ENCODE measurements at places on chromosomes 16 and 17. TPM values are rescaled to one million over a fixed set of nuclear protein-coding genes. Genes with fewer than 3 reads are reported as not detected.

The ASIC2 gene
- not detected for total RNA-seq

The SLC5A11 gene
- total RNA-seq = not detected

The SMIM36 gene
- total RNA-seq = not detected

The SLC38A10 gene
- total RNA-seq = 63.6 TPM

The RAB11FIP4 gene
- total RNA-seq = 39.1 TPM

The BCO1 gene
- total RNA-seq = not detected

The TMEM106A gene
- 21.6 TPM for total RNA-seq

- DNase-seq = no peak
Observed at GRCh38 chr17:76092526-76093413, 10.8 kb downstream of the EXOC7 start.

DNA sequence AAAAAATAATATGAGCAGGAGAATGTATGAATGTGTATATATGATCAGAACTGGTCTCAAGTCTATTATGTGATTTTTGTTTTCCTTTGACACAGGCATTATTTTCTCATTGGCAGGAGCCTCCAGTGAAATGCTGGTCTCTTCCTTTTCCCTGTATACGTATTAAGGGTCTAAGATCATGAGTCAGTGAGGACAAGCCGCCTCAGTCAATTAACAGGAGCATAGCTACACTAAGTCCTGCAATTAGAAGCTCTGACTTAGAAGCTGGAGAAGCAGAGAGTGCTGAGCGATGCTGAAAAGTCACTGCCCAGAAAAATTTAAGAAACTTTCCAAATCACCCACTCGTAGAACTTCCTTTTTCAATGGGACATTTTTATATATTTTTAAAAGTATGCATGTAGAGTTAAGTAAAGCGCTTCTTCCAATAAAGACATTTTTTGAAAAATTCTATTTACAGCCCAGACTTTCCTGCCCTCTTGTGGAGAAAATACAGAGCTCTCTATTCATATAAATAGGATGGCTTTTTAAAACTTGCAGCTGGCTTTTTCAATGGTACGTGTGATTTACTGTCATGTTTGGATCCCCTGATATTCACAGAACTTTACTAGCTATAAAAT is 70.2 kb upstream of the PSMD7 start:
- no peak for DNase-seq

GRCh38 chr16:67546761-67547422 is 15.4 kb upstream of the CTCF start:
- peak; percentile 77 for DNase-seq

- DNase-seq = no peak
Observed at GRCh38 chr17:51914577-51914976, 243.9 kb downstream of the CA10 start.

DNA sequence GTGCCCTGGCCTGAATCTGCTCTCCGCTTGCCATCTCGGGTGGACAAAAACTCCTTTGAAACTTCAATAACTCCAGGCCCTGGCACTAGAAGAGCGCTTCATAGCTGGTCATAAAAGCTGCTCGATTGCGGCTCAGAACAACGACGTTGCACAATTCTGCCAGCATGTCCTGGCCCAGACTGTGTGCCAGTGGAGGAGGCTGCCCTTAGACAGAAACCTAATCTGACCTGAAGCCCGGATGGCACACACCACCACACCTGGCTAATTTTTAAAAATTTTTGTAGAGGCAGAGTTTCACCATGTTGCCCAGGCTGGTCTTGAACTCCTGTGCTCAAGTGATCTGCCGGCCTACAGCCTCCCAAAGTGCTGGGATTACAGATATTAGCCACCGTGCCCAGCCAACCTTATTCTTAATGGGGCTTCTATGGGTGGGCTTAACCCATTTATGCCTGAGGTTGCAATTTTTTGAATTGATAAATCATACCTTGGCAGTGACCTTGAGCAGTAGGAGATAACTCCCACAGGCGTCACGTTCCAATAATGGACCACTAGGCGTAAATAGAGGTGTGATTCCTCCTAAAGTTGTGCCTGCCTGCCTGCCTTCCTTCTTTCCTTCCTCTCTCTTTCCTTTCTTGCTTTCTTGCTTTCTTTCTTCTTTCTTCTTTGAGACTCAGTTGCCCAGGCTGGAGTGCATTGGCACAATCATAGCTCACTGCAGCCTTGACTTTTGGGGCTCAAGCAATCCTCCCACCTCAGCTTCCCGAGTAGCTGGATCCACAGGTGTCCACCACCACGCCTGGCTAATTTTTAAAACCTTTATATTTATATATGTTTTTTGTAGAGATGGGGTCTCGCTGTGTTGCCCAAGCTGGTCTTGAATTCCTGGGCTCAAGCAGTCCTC is 1.1 kb upstream of the PPL start:
- no peak for DNase-seq

- no peak for DNase-seq
Observed at GRCh38 chr17:80129006-80129565, 17.8 kb downstream of the EIF4A3 start.

DNA sequence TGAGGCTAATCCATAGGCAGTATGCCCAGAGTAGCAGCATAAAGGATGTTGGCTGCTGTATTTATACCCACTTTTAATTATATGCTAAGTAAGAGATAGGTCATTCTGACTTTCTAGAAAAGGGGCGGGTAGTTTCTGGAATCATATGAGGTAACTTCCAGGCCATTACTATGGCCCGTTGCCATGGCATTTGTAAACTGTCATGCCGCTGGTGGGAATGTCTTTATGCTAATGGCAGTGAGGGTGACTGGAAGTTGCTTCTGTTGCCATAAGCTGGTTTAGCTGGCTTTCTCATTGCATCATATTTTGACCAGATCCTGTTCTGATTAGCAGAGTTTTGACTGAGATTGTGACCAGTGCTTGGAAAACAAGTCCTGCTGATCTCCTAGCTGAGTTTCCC is 929.6 kb upstream of the CDH8 start:
- DNase-seq = no peak

DNA sequence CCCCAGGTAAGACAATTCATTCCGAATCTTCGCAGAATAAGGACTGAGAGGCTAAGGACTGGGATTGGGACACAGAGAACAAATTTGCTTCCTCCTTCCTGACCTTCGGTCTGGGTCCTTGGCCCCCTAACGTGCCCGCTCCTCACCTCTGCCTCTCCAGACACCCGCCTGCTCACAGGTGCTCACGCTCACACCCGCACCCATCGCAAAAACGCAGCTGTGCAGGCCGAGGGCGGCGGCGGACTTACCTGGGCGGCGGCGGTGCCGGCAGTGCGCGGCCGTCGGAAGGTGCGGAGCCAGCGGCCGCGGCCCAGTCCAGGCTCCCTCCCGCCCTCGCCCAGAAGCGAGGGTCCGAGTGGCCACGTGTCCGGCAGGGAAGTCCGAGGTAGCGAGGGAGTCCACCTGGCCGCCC is 7.1 kb upstream of the HOXB9 start:
- DNase-seq = no peak

- no peak for DNase-seq
Observed at GRCh38 chr17:80951121-80952090, 40.2 kb upstream of the CHMP6 start.

DNA sequence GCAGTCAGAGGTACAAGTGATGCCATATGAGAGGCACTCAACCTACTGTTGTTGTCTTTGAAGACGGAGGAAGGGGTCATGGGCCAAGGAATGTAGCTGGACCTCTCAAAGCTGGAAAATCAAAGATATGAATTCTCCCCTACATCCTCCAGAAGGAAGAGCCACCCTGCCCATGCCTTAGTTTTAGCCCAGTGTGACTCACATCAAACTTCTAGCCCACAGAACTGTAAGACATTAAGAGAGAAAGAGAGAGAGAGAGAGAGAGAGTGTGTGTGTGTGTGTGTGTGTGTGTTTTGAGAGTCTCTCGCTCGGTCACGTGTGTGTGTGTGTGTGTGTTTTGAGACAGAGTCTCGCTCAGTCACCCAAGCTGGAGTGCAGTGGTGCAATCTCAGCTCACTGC is 87.1 kb downstream of the STX8 start:
- no peak for DNase-seq

DNA sequence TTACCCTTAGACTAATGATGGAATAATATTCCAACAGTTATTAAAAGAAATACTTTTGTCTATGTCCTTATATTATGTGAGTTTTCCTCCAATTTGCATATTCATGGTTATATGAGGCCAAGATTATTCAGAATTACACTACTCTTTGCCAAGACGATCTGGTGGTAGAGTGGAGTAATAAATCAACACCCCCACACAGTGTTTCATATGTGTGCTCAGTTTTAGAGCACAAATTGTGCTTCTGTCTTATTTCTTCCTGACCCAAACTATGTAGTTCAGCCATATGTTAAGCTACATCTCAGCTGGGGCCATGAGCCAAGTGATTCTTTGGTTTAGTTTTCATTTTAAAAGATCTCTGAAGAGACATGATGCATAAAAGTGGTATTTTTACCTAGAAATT is 26.9 kb upstream of the PPM1E start:
- no peak for DNase-seq

DNA sequence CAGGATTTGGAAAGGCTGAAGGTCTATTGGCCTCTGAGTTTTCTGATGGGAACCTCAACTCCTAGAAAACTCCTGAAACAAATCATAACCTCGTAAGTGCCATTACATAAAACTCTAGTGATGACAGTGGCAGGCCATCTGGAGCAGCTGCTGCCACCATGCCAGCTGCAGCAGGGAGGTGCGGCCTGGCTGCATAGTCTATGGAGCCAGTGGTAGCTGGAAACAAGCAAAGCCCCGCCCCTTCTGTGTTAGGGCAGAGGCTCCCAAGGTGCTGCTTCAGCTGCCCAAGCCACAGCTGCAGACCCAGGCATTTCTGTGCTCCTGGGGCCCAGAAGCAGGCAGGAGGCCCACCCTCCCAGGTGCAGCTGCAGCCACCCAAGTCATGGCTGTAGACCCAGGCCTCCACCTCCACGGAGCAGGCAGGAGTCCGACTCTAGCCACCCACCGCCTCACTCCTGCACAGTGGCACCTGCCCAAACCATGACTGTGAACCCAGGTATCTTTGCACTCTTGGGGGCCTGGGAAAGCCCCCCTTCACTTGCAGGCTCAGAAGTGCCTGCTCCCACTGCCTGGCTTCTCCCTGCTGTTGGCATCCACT is 254.1 kb upstream of the KCNJ16 start:
- DNase-seq = no peak

Data from activated T-cell treated with anti-CD3 and anti-CD28 coated beads, Interleukin-2, amount 50 U/mL, for 72 hours (primary cell).